Right atrium auricular region (tissue), 2 donors: ENCODE measurements at places on chromosomes 2 and 18. TPM values are rescaled to one million over a fixed set of nuclear protein-coding genes. Genes with fewer than 3 reads are reported as not detected.

DNA sequence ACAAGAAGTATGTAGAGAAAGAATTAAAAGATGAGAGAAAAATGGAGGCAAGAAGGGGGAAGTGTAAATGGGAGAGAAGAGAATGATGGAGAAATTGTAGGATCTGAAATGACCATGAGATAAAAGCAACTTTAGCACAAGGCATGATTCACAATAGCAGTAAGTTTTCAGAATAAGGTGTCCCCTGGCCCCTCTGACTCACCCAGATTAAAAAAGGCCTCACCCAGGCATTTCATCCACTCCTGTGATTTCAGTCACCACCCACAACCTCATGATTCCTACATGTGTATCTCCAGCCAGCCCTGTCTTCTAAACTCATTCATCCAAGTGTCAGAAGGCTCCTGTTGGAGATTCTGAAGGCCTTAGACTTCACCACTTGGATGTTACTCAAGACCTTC is 56.6 kb downstream of the SP100 start:
- no peak for DNase-seq

SELENOI gene
- total RNA-seq: 11.6 TPM

GRCh38 chr2:203908797-203909185 is 27.8 kb upstream of the ICOS start:
- no peak for DNase-seq

CBLN2 gene
- total RNA-seq: 1.3 TPM

DNA sequence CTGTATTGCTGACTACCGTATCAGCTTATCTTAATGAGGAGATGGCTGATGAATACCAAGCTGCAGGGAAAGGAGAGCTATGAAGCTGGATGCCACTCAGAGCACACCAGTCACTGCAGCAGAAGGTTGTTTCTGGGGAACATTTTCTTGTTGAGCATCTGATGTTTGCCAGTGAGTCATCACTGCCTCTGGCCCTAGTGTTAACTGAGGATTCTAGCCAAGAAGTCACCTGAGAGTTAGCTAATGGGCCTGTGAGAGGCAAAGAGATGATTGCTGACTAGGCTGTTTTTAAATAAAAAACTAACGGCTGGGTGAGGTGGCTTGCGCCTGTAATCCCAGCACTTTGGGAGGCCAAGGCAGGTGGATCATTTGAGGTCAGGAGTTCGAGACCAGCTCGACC is 37.9 kb downstream of the CCDC150 start:
- DNase-seq: no peak

CCBE1 gene
- 0.44 TPM for total RNA-seq

DNA sequence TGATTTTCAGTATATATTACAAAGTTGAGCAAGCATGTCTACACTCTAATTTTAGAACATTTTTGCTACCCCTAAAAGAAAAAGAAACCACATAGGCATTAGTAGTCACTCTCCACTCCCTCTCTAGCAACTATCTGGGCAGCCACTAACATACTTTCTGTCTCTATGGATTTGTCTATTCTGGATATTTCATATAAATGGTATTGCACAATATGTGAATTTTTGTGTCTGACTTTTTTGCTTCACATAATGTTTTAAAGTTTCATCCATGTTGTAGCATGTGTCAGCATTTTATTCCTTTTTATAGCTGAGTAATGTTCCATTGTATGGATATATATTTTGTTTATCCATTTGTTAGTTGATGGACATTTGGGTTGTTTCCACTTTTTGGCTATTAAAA is 232.5 kb upstream of the CTAGE1 start:
- no peak for DNase-seq

- DNase-seq: no peak
Measured at GRCh38 chr18:9988665-9989064, 74.8 kb downstream of the VAPA start.

GRCh38 chr2:42810971-42811811 is 18.8 kb upstream of the HAAO start:
- peak; percentile 73 for DNase-seq

DNA sequence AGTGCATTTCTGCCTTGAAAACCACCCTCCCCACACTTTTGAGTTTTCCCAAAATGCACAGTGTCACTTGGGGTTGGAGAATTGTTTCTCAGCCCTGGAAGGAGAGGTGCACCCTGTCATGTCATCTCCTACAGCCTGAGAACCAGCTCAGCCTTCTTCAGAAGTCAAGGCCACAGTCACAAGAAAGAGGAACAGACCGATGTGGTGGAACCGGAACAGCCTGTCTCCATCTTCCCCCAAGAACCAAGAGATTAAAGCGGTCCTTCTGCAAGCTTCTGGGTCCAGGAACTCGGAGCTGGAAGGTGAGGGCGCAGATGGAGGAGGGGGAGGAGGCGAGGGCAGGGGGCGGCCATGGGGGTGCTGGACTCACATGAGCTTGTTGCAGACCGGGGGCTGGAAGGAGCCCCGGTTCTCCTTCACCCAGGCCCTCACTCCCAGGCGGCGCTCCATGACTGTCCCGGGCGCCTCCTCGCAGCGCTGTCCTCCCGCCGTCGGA is 248 bp downstream of the HAAO start:
- no peak for DNase-seq

DNA sequence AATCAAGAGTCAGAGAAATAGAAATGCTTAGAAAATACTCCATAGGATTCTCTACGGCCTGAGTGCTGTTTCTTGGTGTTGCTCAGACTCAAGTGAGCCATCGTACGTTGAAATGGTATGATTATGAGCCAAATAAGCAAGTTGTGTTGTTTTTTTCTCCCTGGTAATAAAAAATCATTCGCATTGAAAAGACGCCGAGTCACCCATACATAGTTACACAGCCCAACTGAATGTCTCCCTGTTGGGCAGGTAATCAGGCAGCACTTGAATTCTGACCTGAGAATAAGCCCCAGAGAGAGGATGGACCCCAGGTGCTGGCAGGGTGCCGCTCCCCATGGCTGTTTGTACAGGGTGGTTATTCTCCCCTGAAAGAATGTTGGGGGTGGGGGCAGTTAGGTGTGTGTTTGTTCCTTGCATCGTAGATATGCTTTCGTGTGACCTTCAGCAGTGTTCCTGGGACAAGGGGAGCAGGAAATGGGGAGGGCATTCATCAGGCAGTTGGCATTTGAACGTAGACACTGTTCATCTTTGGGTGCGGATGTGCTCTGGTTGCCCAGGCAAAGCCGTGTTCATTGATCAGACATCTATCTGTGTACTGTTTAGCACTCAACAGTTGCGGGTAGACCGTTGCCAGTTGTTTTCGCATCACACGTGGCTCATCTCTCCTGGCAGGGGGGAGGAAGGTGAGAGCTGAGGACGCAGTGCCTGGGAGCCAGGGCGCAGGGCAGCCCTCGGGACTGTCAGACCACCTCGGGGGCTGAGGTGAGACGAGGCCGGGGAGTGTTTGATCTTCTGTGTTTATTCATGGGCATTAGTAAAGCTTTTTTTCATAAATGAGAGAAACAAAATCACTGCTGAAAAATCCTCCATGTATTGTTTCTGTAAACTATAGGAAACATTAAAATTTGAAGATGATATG is 27.3 kb downstream of the MTCL1 start:
- no peak for DNase-seq

GRCh38 chr18:58313491-58314032 is 269.5 kb downstream of the NEDD4L start:
- no peak for DNase-seq

GRCh38 chr2:95530734-95531133 is 46.2 kb upstream of the TRIM43B start:
- no peak for DNase-seq

DHRS9 gene
- 135 TPM for total RNA-seq

PTH2R gene
- total RNA-seq: not detected

- no peak for DNase-seq
Measured at GRCh38 chr18:54357082-54357659, 487 bp downstream of the STARD6 start.

DNA sequence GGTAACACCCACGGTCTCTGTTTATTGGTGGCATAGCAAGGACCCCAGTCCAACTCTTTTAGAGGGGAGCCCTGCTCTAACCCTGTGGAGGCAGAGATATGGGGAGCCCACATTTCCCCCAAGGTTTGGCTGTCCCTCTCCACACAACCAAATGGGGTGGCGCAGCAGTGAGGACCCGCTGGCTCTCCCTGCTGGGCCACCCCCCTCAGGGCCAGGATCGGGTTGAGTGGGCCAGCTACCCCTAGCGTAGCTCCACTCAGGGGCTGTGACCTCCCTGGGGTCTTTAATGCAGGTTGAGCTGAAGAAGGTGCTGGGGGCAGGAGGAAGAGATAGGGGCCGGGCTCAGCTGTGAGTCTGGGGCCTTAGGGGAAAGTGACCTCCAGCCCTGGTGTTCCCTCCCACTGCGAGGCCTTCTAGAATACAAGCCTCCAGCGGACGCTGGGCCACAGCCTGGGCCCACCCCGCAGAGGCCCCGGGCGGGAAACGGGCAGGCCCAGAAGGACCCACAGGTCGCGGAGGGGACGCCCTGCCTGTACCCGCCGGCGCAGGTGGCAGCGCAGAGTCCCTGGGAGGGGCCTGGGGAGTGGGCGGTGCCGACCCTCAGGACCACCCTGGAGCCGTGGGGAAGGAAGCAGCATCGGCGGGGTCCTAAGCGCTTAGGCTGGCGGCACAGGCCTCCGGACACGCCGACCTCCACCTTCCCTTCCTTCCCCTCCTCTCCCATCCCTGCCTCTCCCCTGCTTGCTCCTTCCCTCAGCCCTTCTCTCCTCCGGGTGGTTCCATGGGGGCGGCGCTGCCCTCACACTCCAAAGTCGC is 9.6 kb downstream of the CROCC2 start:
- no peak for DNase-seq

ST8SIA5 gene
- total RNA-seq: 5.9 TPM

HNMT gene
- total RNA-seq: 10.5 TPM

SGPP2 gene
- total RNA-seq: 13.0 TPM

DNA sequence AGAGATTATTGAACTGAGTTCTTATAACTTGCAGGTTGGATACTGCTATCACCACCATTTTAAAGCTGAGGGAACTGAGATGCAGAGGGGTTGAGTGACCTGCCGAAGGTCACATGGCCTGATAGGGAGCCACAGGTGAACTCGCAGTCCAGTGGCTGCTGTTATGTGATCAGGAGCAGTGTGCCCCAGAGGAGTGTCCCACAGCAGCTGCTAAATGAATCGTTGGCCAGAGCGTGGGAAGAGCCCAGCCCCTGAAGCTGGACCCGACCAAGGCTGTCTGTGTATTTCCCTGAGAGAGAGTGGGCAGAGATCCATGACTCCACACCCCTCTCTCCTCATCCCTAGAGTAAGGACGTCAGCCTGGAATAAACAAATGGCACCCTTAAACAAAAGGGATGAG is 26.7 kb upstream of the PRLH start:
- no peak for DNase-seq

ABCG8 gene
- not detected for total RNA-seq

- DNase-seq: no peak
Measured at GRCh38 chr2:119760956-119761275, 1.2 kb downstream of the PTPN4 start.

DNA sequence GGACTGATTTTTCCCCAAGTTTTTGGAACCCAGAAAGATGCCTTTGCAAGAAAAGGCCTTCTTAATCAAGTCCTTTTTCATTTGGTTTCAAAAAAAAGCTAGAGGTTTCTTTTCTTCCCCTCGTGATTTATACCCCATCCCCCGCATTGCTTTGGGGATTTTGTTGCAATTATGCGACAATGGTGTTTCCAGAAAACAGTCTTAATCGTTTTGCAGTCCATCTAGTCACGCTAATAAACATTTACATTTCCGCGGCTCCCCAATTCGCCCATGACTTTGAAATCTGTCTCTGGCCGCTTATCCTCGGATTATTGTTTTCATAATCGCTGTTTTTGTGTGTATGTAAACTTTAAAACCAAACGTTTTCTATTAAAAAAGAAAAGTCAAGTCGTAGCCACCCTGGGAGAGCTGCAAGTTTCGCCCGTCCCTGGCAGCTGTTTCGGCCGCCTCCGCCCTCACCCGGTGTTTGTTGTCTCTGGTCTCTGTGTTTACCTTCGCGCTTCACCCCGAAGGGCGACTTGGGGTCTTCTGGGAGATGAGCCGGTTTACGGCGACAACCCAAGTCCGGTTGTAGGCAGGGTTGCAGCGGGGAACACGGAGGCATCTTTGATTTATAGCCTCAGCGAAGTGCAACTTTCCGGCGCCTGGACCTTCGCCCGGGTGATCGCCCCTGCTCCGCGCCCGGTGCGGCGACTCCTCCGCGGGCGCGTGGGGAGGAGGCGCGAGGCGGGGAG is 667 bp downstream of the SP9 start:
- DNase-seq: no peak

TNS1 gene
- 393 TPM for total RNA-seq

DNA sequence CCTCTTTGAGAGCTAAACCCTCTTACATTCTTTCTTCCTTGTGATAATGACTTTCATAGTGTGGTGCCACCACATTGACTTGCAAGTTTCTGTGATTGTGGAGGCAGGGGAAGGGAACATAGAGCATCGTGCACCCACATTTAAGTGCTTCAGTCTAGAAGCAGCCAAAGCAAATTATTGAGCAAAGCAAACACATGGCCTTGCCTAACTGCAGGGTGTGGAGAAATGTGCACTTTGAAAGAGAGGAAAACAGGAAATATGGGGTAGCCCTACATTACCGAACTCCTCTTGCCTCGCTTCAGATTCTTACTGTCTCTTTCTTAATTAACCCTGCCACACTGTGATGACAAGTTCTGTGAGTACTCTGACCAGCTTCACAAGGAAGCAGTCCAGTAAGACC is 814.6 kb downstream of the SLC4A3 start:
- DNase-seq: no peak

DNA sequence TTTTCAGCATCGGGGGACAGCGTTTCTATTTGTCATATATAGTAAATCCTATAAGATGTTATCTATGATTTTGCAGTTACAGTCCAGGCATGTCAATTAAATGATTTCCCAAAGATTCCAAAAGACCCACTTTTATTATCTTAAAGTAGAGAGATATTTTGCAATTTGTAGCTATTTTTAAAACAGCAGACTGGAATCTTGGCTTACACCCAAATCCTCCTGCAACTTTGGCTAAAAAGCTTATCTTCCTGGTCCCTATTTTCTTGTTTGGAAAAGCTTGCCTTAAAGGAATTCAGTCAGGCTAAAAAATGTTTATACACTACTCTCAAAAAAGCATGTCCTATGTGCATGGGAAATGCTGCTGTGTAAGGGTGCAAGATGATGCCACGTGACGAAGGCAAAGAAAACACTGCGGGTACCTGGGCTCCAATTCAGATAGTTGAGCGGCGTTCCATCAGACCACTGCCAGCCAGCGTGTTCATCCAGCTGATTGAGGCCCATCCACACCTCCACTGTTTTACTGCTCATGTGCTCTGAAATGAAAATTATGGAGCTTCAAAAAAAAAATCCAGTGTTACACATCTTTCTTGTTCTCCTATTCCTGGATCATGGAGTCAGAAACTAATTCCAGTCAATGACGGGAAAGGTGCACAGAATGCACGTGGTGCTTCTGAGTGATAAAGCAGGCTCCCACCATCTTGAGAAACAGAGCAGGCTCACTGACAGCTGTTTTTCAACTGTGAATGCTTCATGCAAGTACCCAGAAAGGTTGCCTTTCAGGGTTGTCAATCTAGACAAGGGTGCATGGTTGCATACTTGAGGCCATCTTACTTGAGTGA is 33.8 kb downstream of the PLA2R1 start:
- no peak for DNase-seq

CPLX4 gene
- total RNA-seq: not detected

LINC00305 gene
- total RNA-seq: not detected
